ENCODE measurements at places on chromosomes 13 and 19. TPM values are rescaled to one million over a fixed set of nuclear protein-coding genes. Genes with fewer than 3 reads are reported as not detected.

The SIGLEC5 gene
- total RNA-seq, result not detected

The RXFP2 gene
- total RNA-seq, result not detected

The ADGRE3 gene
- not detected for total RNA-seq

The SGCG gene
- 0.52 TPM for total RNA-seq

The NCR1 gene
- not detected for total RNA-seq

The CGB5 gene
- not detected for total RNA-seq

The IL4I1 gene
- 0.23 TPM for total RNA-seq
